Breast epithelium (tissue), 4 donors: ENCODE measurements at places on chromosomes 2 and 18.

DNA sequence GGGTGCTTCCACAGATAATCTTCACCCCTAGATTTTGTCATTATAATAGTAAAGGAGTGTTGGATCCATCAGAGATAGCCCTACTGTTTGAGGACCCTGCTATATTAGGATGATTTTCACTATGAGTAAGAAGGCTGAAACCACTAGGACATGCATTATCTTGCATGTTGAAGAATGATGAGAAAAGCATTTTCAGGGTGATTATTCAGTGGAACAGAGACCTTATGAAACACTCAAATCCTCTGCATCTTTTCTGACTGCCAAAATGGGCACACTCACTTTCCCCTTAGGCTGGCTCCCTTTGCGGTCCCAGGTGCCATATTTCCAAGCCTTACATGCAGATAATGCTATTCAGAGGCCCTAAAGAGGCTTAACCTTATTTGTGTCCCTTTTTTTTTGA lies 296.9 kb downstream of the RND3 start:
- no peak overlapping the region for H3K4me3 ChIP-seq
- no peak overlapping the region for H3K27ac ChIP-seq
- no peaks in the 10 kb centered on the region for H3K4me1 ChIP-seq
- no peaks in the 10 kb centered on the region for H3K27me3 ChIP-seq
- H3K36me3 ChIP-seq = no peaks in the 10 kb centered on the region
- no peak for DNase-seq

DNA sequence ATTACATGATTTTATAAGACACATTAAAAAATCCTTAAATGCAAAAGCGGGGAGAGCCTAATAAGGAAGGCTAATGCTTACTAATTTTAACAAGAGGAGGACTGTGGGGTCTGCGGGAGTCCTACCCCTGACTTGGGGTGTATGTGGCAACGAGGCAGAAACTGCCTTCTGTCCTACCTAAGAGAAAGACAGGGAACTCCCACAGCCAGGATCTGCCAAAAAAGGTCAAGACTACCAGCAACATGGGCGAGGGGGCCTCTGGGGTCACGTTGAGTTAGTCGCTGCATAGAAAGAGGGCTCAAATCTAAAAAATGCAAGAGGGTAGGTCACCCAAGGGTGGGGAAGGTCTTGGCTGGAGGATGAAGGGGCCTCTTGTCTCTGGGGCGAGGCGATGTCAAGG lies 529 bp upstream of the AMER3 start:
- no peaks in the 10 kb centered on the region for H3K4me1 ChIP-seq
- DNase-seq = no peak
- H3K27ac ChIP-seq = no peak overlapping the region

DNA sequence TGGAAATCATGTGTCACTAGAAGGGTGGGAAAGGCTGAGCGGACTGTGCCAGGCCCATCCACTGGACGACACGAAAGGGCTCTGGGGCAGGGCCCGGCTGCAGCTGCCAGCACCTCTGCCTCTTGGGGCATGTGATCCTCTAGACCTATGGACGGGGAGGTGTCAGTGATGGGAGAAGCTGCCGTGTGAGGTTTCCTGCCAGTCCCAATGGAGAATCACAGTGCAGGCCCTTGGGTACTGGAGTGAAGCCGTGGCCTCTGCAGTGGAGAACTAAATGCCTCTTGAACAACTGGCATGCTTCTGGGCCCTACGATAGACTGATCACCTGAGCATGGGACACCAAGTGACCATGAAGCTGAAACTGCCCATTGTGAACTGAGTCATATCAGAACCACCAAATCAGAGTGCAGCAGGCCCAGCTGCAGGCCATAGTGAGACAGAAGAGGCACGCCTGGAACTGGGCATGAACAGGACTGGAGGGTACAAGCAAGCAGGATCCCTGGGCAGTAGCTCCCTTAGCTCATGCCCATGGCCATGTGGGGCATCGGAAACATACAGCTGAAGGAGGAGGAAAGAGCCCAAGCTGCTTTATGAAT lies 18.8 kb upstream of the RHOB start:
- H3K36me3 ChIP-seq = no peaks in the 10 kb centered on the region
- H3K27ac ChIP-seq = no peak overlapping the region

GRCh38 chr2:29405707-29406106 lies 290.5 kb downstream of the CLIP4 start:
- no peaks in the 10 kb centered on the region for H3K36me3 ChIP-seq
- no peak for DNase-seq
- H3K27ac ChIP-seq = no peak overlapping the region
- no peaks in the 10 kb centered on the region for H3K4me1 ChIP-seq
- H3K27me3 ChIP-seq = no peaks in the 10 kb centered on the region

GRCh38 chr2:145076085-145076484 lies 556.2 kb upstream of the ZEB2 start:
- no peak overlapping the region for H3K4me3 ChIP-seq
- H3K4me1 ChIP-seq = no peaks in the 10 kb centered on the region
- H3K27me3 ChIP-seq = no peaks in the 10 kb centered on the region
- DNase-seq = no peak
- H3K36me3 ChIP-seq = no peaks in the 10 kb centered on the region
- H3K27ac ChIP-seq = no peak overlapping the region

GRCh38 chr2:133660510-133660909 lies 92.2 kb upstream of the NCKAP5 start:
- H3K27me3 ChIP-seq = no peaks in the 10 kb centered on the region
- no peak overlapping the region for H3K4me3 ChIP-seq
- no peak for DNase-seq
- no peak overlapping the region for H3K27ac ChIP-seq

DNA sequence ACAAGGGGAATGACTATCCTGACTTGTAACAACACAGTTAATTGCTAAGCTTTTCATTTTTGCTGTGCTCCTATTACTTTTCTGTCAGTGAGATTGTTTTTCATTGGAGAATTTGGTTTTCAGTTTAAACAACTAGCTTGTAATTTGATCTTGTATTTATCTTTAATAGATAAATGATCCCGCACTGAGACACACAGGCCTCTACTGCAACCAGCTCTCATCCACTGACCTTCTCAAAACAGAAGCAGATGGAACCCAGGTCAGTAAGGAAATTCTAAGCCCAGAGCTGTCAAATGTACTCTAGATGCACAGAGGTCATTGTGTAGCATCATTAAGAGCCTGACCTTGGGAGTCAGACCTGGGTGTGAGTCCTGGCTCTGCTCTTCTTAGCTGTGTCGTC lies 30.7 kb downstream of the PTRHD1 start:
- H3K4me3 ChIP-seq = no peak overlapping the region
- H3K27me3 ChIP-seq = no peaks in the 10 kb centered on the region
- no peak for DNase-seq
- H3K4me1 ChIP-seq = no peaks in the 10 kb centered on the region

- H3K36me3 ChIP-seq = peaks cover 4% of the 10 kb centered on the region
- H3K4me3 ChIP-seq = no peak overlapping the region
- DNase-seq = no peak
- H3K27me3 ChIP-seq = no peaks in the 10 kb centered on the region
- H3K4me1 ChIP-seq = no peaks in the 10 kb centered on the region
These were observed 811.3 kb downstream of the CNTNAP5 start for GRCh38 chr2:124836416-124836815.

- H3K27me3 ChIP-seq = no peaks in the 10 kb centered on the region
- no peaks in the 10 kb centered on the region for H3K36me3 ChIP-seq
- no peak for DNase-seq
- no peaks in the 10 kb centered on the region for H3K4me1 ChIP-seq
These were observed 65.7 kb downstream of the KLHL14 start for GRCh38 chr18:32707147-32707546.

DNA sequence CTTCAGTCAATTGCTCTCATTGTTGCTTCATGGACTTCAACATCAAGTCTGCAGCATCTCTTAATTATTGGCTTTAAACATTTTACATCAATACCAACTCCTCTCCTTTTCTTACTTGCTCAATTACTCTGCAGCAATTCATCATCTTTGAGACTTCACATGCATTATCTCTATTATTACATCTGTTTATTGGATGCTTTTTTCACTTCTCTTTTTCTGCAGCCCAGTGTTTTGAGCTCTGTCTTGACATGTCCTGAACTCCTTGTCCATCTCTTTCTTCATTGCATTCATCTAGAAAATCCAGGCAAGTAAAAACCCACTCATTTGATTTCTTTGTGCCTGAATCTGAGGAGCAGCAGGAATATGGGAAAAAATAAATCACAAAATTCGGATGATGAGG lies 647.9 kb downstream of the PLCL1 start:
- DNase-seq = no peak
- H3K27ac ChIP-seq = no peak overlapping the region
- no peaks in the 10 kb centered on the region for H3K4me1 ChIP-seq
- no peaks in the 10 kb centered on the region for H3K27me3 ChIP-seq
- no peaks in the 10 kb centered on the region for H3K36me3 ChIP-seq

GRCh38 chr2:16217291-16217690 lies 276.9 kb downstream of the MYCN start:
- DNase-seq = no peak
- H3K27ac ChIP-seq = no peak overlapping the region
- no peaks in the 10 kb centered on the region for H3K27me3 ChIP-seq
- no peaks in the 10 kb centered on the region for H3K36me3 ChIP-seq

DNA sequence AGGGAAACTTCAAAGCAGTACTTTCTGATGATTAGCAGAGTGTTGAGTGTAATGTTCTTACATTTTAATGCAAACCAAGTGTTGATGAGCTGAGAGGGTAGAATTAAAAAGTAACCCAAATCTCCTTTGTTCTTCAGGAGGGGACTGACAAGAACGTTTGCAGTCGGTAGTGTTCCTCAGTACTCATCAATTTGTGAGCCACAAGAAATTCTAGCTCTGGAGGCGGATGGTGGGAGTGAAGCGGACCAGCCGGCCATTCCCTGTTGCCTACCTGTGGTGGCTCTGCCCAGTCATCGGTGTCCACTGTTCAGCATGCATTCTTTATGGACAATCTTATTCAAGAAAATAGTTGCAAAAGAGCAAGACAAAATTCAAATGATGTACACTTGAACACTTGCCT lies 438.6 kb upstream of the POU3F3 start:
- no peak for DNase-seq
- H3K27me3 ChIP-seq = no peaks in the 10 kb centered on the region
- H3K36me3 ChIP-seq = no peaks in the 10 kb centered on the region
- H3K4me1 ChIP-seq = no peaks in the 10 kb centered on the region

DNA sequence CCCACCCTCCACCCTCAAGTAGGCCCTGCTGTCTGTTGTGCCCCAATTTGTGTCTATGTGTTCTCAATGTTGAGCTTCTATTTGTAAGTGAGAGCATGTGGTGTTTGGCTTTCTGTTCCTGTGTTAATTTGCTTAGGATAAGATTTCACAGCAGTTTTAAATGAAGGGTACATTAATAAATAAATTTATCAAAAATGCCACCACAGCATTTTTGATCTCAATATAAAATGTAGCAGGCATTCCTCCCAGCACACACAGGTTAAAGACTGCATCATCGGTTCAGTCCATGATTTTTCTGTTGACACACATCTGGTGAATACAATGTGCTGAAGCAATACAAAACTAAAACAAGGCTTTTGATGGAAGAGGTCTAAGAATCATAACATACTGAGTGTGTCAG lies 412.0 kb upstream of the LYPD1 start:
- no peak overlapping the region for H3K27ac ChIP-seq
- no peaks in the 10 kb centered on the region for H3K27me3 ChIP-seq
- H3K36me3 ChIP-seq = no peaks in the 10 kb centered on the region
- no peak for DNase-seq

- DNase-seq = no peak
- H3K36me3 ChIP-seq = no peaks in the 10 kb centered on the region
- no peak overlapping the region for H3K4me3 ChIP-seq
- no peaks in the 10 kb centered on the region for H3K4me1 ChIP-seq
- no peak overlapping the region for H3K27ac ChIP-seq
These were observed 190.2 kb upstream of the APCDD1 start for GRCh38 chr18:10264260-10264659.

DNA sequence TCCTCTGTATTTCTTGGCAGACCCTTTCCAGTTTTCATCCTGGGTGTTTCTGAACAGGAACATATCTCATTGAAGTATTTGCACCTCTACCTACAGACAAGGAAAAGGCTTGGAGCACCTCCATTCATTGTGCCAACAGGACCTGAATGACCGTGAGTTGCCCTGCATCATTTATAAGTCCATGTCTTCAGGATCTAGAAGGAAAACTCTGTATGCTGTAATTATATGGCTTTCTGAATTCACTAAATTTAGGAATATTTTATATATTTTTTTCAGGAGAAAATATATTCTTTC lies 402.3 kb upstream of the SLC14A2 start:
- no peak overlapping the region for H3K27ac ChIP-seq
- no peak for DNase-seq
- H3K4me1 ChIP-seq = no peaks in the 10 kb centered on the region
- H3K4me3 ChIP-seq = no peak overlapping the region
- no peaks in the 10 kb centered on the region for H3K27me3 ChIP-seq

DNA sequence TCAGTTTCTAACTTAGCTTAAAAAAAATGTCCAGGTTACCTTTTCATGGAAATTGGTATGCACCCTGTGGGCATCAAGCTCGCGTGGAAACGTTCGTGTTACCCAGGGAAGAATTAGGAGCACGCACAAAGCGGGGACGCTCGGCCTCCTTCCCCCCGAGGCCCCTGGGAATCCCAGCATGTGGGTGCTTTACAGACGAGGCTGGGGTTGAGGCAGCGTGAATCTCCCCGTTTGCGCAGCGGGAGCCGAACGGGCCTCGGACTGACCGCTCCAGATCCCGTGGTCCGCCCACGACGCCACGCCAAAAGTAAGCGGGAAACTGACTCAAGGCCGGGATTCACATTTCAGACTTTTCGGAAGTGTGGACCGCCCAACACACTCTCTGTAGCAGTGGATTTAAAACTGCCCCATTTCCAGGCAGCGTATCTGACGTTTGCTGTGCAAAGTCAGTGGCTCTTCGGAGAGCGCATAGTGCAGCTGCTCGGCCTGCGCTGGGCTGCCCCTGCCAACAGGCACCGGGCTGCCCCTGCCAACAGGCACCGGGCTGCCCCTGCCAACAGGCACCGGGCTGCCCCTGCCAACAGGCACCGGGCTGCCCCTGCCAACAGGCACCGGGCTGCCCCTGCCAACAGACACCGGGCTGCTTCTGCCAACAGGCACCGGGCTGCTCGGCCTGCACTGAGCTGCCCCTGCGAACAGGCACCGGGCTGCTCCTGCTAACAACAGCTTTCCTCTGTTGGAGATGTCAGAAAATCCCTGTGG lies 49.7 kb downstream of the SH3YL1 start:
- no peaks in the 10 kb centered on the region for H3K4me1 ChIP-seq
- no peak overlapping the region for H3K27ac ChIP-seq

DNA sequence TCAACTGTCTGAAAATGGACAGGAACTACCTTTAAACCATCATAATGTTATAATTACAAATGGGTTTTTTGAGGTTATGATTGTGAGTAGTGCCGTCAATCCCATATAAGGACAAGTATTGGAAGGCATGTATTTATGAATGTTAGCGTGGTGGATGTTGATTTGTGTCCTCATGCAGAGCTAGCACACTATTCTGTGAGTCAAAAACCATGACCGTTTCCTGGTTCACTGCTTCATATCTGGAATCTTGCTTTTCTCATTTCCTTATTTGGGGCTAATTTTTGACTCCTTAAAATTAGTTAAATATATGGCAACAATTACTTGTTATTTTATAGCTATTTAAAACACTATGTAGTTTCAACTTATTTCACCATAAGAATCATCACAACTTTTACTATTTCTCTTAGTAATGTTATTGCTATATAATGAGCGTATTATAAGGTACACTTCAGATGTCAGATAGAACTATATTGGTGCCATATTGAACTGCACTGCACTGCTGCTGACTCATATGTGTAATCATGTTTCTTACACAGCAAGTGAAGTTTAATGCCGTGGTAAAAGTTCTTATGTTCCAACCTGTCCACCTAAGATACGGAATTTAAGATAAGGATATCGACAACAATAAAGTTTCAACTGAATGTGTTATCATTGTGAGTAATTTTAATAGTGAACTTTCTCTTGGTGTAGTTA lies 192.8 kb downstream of the PTGR3 start:
- no peak overlapping the region for H3K4me3 ChIP-seq
- H3K27ac ChIP-seq = no peak overlapping the region
- no peak for DNase-seq
